ENCODE measurements at places on chromosomes 16 and 17.

DNA sequence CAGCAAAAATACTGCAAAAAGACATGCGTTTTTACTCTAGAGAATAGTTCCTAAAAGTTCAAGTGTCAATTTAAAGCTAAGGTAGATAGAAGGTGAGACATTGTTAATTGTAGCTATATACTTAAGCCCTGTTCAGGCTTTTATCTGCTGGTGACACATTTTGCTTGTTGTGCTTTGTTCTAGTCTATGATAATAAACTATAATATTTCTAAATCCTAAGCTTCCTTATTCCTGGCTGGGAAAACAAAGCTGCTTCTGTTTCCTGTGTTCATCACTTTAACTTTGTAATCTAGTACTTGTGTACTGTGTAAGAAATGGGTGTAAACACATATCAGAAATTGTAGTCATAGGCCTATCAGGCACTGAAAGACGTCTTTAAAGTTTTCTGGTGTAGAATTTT lies 77.3 kb downstream of the EFCAB13 start:
- DNase-seq, result no peak

GRCh38 chr17:2346475-2346874 lies 9.2 kb downstream of the SGSM2 start:
- no peak for DNase-seq

DNA sequence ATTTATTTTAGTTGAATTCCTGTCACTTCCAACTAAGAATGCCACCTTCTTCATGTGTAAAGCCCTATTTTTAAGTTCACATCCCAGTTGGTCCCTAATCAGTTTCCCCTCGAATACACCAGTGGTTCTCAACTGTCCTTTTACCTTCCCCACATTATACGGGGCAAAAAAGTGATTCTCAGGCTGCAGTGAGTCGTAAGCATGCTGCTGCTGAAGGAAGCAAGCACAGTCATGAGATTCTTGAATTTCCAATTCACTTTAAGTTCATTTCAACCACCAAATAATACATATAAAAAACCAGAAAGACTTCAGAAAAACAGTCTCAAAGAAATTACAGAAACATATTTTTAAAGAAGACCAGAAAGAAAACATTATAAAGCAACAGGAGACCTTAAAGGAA lies 47.9 kb downstream of the UBE2G1 start:
- DNase-seq, result no peak

DNA sequence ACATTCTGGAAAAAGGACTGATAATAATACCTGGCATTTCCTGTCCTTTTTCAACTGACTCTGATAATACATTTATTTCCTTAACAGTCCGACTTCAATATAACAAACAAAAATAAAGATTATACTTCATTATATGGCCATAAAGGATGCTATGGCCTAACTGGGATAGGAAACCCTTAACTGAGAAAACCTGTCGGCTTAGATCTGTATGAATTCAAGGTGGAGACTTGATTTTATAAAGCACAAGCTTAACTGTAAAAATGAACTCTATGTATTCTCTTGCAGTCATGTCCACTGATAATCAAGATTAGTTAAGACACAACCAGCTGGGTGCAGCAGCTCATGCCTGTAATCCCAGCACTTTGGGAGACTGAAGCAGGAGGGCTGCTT lies 102.2 kb downstream of the MYO1D start:
- no peak for DNase-seq

DNA sequence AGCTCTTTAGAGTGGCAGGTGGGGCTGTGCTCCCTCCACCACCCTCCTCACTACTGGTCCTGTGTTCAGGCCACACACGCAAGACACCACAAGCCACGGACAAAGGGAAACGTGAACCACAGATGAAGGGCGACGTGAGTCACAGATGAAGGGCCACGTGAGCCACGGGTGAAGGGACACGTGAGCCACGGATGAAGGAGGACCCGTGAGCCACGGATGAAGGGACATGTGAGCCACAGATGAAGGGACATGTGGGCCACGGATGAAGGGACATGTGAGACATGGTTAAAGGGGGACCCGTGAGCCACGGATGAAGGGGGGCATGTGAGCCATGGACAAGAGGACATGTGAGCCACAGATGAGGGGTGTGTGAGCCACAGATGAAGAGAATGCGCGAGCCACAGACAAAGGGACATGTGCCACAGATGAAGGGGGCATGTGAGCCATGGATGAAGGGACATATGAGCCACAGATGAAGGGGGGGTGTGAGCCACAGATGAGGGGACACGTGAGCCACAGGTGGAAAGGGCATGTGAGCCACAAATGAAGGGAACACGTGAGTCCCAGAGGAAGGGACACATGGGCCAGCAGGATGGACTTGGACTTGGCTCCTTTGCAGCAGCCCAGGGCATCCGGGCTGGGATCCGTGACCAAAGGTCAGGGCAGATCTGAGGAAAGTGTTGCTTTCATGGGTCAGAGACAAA lies 15.6 kb downstream of the ZNF469 start:
- DNase-seq, result no peak

DNA sequence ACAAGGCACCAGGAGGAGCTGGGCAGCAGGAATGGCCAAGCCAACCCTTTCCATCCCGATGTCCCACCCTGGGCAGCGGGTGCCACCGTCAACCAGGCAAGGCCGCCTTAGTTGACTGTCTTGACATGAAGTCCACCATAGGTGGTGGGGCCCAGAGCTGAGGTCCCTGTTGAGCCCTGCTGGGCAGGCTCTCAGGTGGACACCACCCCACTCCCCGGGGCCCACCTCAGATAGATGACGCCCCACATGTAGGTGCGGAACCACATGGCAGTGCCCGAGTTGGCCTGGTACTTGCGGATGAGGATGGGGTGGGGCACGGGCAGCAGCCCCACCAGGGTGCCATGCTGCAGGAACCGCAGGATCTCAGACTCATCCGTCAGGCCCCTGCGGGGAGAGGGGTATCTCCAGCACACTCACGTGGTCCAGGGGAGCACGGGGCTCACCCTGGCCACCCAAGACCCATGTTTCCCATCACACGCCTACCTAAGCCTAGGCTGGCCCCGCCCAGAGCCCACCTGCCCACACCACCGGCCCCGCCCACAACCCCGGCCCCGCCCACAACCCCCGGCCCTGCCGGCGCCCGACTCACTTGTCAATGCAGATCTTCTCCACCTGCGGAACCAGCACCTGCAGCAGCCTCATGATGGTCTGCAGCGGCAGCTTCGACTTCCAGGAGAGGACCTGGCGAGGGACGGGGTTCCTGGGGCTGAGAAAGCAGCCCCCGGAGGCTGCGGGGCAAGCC lies 16.2 kb downstream of the OTOP3 start:
- no peak for DNase-seq

DNA sequence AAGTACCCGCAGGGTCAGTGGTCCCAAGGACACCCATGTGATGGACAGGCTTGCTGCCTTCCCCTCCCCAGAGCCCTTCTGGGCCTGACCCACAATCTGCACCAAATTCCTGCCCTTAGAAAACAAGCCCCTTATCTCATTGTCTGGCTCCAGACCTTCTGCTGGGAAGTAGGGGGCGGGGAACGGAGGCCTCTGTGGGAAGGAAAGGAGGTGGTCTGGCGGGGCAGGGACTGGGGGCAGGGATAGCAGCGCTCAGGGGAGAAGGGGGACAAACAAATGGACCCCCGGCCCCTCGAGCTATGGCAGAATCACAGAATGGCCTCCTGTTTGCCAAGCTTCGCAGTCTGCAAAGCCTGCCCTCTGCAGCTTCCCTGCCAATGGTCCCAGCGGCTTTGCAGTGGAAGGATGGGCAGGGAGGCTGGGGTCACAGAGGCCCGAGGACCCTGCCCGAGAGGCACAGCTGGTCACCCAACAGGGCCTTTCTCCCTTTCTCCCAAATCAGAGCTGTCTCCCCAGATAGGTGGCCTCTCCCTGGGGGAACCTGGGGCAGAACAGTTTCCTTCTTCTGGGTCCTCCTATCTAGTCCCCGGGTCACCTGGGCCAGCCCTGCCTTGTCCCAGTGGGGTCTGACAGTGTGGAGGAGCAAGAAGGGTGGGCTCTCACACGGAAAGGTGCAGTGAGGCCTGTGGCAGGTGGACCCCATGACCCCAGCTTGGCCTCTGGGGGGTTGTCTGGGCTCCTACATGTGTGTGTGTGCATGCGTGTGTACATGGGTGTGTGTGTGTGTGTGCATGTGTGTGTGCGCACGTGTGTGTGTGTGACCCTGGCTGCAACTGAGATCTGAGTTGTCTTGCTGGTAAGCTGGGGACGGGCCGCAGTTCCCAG lies 25.5 kb downstream of the TMEM235 start:
- DNase-seq, result no peak

- no peak for DNase-seq
Measured at GRCh38 chr17:29578626-29579485, 10.4 kb downstream of the TP53I13 start.

GRCh38 chr16:29804455-29805231 lies 1.7 kb upstream of the MAZ start:
- DNase-seq, result no peak

Data from stimulated activated effector memory CD8-positive, alpha-beta T cell treated with anti-CD3 and anti-CD28 coated beads, Interleukin-12 subunit alpha, Interleukin-12 subunit beta, amount 100 ng/mL, for 72 hours (primary cell).